ENCODE measurements at places on chromosomes 2 and 18.

GRCh38 chr2:197215748-197216360 lies 94.7 kb downstream of the ANKRD44 start:
- peak; percentile 31 for DNase-seq

- DNase-seq = no peak
Measured at GRCh38 chr2:25053041-25053440, 11.2 kb downstream of the EFR3B start.

DNA sequence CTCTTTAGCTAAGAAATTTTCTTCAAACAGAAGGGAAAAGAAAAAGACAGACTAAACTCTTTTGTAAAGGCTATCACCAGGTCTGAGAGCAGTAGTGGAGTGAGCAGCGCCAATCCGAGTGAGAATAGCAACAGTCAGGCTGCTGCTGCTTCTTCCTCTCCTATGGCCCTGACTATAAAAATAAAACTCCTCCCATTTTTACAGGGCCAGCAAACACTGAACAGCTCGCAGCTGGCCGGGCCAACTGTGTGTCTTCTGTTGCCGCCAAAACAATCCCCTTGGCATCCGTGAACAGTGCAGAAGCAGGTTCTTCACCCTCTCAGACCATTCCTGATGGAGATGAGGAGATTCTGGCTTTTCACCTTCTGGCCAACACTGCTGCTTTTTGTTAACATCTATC lies 124.5 kb downstream of the CNTNAP5 start:
- DNase-seq = no peak

GRCh38 chr2:20207051-20207450 lies 17.9 kb downstream of the SDC1 start:
- no peak for DNase-seq

- no peak for DNase-seq
Measured at GRCh38 chr18:7584646-7585275, 17.6 kb downstream of the PTPRM start.

- no peak for DNase-seq
Measured at GRCh38 chr2:236871500-236872001, 214.1 kb upstream of the COPS8 start.

- DNase-seq = peak; percentile 34
Measured at GRCh38 chr18:63016270-63016669, 300.9 kb downstream of the PHLPP1 start.
